Stimulated activated naive CD4-positive, alpha-beta T cell treated with Interleukin-2 at 50 U/mL for 16 hours (primary cell): ENCODE measurements at places on chromosomes 7 and 10.

DNA sequence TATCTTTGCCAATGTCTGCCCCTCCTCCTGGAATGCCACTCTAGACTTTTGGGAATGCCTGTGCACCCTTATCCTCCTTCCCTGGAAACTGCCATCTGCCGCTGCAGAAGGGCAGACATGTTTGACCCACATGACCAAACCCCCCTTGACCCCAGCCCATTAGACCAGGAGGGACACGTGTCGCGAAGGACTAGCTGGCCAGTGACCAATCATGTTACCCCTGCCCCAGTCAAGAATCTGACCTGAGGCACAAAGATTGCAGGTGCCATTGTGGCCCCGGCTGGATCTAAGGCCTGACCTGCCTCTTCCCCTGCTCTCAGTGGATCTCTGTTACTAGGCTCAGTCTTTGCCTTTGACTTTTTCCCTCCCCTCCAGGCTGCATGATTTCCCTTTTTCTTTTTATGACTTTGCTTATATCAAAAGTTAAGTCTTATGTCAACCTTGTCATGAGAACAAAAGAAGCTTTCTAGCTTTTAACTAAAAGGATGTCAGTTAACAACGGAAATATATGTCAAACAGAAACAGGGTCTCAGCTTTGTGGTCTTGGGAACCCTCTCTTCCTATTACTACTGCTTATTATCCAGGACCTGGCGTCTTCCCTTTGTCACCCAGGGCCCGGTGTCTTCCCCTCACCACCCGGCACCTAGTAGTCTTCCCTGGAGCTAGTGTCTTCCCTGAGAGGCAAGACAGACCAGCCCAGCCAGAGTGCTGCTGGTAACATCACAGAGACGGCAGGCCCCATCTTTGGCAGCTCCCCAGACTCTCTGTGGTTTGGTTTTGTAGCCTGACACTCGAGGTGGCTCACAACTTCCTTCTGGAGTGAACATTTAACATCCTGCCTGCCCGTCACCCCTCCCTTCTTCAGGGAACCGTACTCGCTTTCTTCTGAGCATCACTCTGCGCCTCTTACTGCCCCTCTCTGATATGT is 24.4 kb upstream of the PPIF start:
- peak; percentile 71 for DNase-seq

DNA sequence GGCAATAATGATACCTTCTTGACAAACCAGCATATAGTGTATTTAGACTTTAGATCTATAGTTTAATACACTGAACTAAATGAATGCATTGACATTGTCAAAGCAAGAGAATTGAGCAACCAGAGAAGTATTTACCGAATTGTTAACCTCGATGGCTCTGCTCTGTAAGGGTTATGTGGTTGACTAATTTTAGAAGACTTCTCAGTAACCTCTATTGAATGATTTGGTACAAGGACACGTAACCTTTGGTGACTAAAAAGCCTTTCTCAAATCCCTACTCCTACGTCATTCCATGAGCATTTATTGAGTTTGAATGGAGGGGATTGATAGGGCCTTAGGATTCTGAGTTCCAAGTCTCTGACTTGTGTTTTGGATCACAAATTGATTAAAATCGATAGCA is 67.6 kb downstream of the MDFIC start:
- no peak for DNase-seq

DNA sequence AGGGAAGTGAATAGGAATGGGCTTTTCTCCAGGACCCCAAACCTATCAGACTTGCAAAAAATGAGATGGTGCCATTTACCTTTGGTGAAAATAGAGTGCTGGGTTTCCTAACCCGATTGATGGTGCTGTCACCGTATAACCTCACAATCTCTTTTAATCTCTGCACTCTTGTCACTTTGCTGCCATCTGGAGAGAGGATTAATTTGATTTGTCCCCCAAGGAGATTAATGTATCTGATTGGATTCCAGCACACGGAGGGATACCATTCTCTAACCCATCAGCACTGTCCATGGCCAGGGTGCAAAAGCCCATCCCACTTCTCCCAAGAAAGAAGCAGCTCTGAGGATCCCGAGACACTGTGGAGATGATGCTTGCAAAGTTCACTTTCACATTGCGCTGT is 86.3 kb upstream of the NFE2L3 start:
- DNase-seq: no peak

DNA sequence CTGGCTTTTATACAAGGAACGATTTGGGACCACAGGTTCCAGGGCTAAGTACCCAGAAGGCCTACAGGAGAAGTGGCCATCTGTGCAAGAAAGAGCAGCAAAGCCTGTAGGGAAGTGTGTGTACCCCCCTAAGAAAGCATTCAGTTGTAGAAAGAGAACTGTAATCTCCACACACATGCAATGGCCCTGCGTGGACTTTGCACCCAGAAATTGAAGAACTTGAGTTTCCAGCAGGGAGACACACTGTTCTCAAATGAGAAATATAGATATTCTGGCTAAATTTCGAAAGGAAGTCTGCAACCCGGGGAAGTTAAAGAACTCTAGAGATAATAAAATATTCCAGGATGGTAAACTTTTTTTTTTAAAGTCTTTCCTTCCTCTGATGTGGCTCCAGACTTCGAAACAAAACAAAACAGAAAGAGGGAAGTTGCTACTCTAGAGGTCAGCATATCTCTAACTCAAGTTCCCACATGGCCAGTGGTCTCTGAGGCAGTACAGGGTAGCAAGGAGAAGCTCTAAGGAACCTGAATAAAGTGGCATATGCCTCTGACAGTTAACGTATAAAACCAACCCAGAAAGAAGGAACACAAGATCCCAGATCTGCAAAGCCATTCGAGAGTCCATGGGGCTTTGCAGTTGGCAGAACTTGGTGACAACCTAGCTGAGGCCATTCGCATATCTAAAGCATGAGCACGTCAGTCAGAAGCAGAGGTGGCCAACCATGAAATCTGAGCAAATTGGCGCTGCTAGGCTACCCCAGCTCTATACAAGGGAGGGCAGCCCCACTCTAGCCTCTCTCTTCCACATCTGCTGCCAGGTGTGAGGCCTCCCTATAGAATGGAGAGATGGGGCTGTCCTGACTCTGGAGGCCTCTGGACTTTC is 56.6 kb downstream of the ELMO1 start:
- DNase-seq: no peak

GRCh38 chr10:123157210-123157609 is 3.0 kb downstream of the BUB3 start:
- no peak for DNase-seq

- no peak for DNase-seq
Measured at GRCh38 chr7:104366390-104366789, 38.0 kb downstream of the LHFPL3 start.

DNA sequence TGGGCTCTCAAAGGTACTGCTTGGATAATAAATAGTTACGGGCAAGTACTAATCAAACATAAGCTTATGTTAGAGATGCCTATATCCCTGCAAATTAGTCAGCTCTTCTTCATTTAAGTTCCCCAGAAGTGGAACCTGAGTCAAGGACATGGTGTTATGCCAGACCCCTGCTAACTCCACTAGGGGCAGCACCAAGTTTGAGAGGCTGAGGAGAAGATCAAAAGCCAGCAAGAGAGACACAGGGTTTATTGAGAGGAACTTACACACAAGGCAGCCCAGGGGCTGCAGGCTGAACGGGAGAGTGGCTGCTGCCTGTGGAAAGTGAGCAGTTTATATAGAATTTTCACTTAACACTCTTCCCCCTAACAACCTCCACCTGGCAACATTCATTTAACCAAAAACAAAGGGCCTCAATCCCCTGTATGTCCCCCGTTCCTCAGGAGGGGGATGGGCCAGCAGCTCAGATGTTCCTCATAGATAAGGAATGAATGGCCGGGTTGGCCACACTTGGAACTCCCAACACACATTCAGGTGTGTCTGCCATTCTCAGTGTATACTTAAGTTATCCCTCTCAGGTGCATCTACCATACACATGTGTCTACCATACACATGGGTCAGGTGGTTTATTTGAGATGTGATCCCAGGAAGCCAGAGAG is 62.6 kb upstream of the GHITM start:
- no peak for DNase-seq
